Astrocyte of the hippocampus (primary cell): ENCODE measurements at places on chromosomes 5 and 9.

GRCh38 chr9:134496413-134497282 is 145.0 kb upstream of the COL5A1 start:
- DNase-seq: peak; percentile 69

DNA sequence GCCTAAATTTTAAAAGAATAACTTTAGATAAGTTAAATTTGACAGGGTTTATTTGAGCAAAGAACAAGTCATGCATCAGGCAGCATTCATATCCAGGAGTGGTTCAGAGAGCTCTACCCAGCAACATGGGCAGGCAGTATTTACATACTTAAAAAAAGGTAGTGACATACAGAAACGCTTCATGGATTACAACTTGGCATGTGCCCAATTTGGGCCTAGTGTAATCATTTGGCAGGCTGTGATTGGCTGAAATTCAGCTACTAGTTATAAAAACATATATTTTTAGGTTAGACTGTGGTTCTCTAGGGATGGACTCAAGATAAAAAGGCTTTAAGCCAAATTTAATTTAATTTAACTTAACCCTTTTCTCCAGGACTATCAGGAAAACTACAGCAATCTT is 374.0 kb upstream of the ADAMTS16 start:
- no peak for DNase-seq

DNA sequence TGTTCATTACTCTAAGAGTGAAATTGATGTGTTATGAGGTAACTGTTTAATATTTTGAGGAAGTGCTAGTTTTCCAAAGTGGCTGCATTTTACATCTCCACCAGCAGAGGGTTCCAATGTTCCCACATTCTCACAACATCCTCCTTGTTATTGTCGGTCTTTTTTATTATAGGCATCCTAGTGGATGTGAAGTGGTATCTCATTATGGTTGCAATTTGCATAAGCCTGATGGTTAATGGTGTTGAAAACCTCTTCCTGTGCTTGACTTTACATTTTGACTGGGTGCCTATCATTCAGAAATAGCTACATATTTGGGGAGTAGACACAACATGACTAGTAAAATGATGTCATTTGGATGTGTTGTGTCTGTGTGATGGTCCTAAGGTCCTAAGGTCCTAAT is 143.6 kb downstream of the MRPS30 start:
- DNase-seq: peak; percentile 70

DNA sequence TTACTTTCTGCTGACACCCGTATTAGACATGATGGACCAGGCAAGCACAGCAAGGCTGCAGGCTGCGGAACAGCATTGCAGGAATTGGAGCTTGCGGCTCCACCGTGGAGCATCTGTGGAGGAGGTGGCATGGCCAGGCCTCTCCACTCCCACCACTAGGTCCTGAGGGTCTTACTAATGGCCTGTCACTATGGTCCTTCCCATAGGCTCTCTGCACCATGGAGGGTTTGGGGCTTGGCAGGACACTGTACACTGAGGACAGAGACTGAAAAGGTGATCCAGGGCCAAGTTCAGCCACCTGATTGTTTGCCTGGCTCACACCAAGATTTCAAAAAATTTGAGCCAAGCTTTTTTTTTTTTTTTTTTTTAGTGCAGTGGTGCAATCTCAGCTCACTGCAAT is 14.3 kb upstream of the ZBTB43 start:
- no peak for DNase-seq

DNA sequence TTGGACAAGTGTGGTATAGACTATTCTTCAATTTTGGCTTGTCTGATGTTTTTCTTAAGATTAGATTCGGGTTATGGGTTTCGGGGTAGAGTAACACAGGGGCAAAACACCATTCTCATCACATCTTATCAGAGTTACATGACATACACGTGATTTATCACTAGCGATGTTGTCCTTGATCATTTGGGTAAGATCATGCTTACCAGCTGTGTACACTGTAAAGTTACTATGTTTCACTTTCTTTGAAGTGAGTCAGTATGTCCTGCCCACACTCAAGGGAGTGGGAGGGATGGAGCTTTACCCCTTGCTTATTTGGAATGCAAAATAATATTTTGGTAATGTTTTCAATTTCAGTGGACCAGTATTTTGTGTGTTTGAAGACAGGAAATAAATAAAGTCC is 101.8 kb upstream of the TAF11L2 start:
- no peak for DNase-seq

GRCh38 chr5:91885291-91886265 is 502.5 kb upstream of the ARRDC3 start:
- peak; percentile 4 for DNase-seq

GRCh38 chr5:115349001-115349817 is 52.8 kb upstream of the CCDC112 start:
- peak; percentile 85 for DNase-seq

DNA sequence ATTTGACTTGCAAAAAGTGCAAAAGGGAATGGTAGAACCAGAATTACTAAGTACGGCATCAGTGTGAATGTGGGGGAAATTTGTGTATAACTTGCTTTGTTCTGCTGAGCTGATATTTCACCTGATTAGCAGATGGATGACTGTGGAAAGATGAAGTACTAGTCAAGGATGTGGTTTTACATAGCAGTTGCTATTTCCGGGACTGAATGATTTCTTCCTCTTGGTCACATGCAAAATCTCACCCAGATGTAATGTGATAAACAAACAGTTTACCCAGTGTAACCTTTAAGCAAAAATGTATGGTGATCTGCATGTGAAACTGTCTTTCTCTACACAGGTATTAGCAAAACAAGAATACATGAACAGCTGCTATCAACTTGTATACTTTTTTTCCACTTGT is 46.1 kb downstream of the DCP2 start:
- no peak for DNase-seq

DNA sequence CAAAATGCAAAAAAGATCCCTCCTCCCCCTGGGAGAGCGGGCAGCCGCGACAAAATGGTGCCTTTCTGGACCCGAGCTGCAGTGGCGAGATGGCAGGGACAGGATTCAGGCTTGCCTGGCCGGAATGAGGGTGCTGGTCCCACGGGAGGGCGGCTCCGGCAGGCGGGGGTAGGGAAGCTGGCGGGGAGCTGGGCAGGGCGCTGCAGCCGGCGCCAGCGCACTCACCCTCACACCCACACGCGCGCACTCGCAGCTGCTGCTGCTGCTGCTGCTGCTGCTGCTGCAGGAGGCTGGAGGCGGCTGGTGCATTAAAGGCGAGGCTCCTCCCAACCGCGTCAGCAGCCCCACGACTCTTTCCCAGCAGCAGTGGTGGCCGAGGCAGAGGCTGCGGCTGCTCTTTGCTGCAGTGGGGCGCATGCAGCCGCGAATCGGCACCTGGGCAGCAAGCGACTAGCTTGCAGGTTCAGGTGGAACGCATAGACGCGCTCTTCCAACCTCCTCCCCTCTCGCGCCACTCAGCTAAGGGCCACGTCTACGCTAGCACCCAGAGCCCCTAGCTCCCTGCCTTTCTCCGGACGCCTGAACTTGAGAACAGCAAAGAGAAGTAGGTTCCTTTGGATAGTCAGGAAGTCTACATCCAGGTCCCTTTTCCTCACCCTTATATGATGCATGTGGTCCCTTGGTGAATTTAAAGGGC is at the start of gene PPP2R2B:
Gene PPP2R2B (minus strand): TSS at position 282 of the 697 bp plus-strand sequence.
- DNase-seq: peak; percentile 82

DNA sequence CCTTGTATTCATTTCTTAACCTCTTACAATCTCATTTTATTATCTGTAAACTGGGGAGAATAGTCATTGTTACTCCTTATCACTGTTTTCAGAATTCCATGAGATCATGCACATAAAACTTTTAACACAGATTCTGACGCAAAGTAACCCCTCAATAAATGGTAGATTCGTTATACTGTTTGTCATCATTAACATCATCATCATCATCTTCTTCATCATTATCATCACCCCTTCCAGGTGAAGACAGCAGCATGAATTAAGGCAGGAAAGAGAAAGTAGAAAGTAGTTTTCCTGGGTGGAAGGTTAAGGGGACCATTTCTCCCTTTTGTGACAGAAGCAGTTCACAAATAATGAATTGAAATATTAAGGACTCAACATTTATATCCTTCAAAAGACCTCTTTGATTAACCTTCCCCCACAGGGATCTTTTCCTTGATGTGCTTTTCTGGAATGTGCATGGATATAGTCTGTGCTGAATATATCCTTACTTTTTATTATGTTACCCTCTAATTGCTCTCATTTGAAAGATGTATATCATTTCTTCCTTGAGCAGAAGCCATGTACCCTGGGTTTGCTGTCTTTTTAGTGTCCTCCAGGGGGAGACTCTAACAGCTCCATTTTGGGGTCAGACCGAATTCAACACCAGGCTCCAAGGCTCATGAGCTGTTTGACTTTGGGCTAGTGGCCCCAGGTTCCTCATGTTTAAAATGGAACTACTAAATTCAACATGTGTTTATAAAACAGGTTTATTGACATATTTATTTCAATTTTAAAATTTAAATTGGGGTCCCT is 1029.9 kb upstream of the WWC1 start:
- no peak for DNase-seq

GRCh38 chr5:87741881-87742280 is 329.2 kb upstream of the CCNH start:
- peak; percentile 55 for DNase-seq

- no peak for DNase-seq
Measured at GRCh38 chr5:150583541-150584225, 56.8 kb upstream of the SYNPO start.

GRCh38 chr9:5633243-5633642 is 4.3 kb downstream of the RIC1 start:
- DNase-seq: no peak

- DNase-seq: no peak
Measured at GRCh38 chr5:90944116-90944515, 385.5 kb downstream of the ADGRV1 start.

- DNase-seq: no peak
Measured at GRCh38 chr5:24163091-24163490, 481.7 kb downstream of the CDH10 start.

GRCh38 chr9:124453586-124454191 is 3.4 kb downstream of the ADGRD2 start:
- DNase-seq: no peak

DNA sequence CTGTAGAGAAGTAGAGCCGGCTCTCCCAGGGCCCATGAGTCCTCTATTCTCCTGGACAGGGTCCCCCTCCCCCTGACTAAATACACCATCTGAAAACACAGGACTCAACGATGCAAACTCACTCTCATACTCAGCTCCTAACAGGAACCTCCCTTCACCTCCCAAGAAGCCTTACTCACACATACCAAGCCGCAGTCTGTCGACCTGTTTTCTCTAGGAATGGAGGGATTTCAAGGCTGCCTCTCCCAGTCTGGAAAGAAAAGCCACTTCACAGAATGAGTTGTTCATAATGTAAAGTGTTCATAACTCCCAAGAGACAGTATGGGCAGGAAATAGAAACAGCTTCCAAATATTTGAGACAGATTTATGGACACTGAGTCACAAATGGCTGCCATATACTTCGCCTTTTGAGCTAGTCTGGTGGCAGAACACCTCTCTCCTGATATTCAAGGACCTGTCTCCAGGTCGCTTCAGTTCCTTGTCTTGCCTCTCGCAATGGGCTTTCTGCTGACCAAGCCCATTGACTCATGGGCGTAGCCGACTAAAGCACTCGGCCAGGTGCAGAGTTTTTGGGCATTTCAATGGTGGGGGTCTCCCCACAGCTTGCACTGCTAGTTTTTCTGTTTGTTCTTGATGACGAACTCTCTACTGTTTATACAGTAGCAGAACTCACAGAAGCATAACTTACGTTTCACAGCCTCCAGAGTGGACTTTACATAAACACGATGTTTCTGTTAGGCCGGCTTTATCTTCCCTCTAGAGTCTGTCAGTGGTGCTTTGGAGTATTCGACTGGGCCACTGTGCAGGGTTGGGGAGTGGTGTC is 25.0 kb upstream of the IL17B start:
- peak; percentile 50 for DNase-seq

GRCh38 chr9:16519001-16519400 is 351.5 kb downstream of the BNC2 start:
- DNase-seq: no peak
